ENCODE measurements at places on chromosomes 3 and 15. TPM values are rescaled to one million over a fixed set of nuclear protein-coding genes. Genes with fewer than 3 reads are reported as not detected.

The ADIPOQ gene
- total RNA-seq, result not detected

The DUOX1 gene
- total RNA-seq, result not detected

GRCh38 chr3:127870156-127870555 is 44.9 kb upstream of the KBTBD12 start:
- DNase-seq, result no peak

GRCh38 chr15:94174399-94174802 is 57.0 kb upstream of the MCTP2 start:
- DNase-seq, result peak; percentile 25

Data from OCI-LY7 (cell line).